ENCODE measurements at places on chromosomes 12 and 14. TPM values are rescaled to one million over a fixed set of nuclear protein-coding genes. Genes with fewer than 3 reads are reported as not detected.

DNA sequence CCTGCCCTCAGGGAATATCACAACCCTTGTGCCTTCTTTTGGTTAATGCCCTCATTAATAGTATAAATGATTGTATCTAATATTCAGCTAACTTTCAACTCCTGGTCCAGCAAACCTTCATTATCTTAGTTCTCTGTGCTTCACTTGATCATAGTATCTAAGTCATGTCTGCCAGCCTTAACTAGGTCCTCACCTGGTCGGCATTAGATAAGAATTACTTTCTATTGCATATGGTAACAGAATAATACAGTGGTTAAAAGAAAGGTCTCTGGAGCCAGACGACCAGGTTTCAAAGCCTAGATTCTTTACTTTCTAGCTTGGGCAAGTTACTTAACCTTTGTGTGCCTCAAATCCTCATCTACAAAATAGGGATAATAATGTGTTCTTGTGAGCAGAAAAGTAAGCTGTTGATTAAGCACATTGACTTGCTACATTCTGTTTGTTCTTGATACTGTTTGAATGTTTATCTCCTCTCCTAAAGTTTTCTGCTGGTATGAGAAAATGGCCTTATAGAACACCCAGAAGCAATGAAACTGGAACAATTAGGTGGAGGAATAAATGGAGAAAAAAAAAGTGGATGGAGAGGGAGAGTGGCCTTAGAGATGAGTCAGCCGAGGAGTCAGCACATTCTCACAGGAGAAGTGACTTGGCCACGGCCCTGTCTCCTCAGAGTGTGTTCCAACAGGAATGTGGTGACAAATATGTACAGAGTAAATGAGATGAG is 176.1 kb downstream of the SLC25A21 start:
- DNase-seq = no peak

- DNase-seq = no peak
These were observed 389.6 kb upstream of the DDHD1 start for GRCh38 chr14:53542732-53543131.

- no peak for DNase-seq
These were observed 37.7 kb downstream of the GLT8D2 start for GRCh38 chr12:104012331-104012730.

The FGD6 gene
- 17.7 TPM for total RNA-seq

DNA sequence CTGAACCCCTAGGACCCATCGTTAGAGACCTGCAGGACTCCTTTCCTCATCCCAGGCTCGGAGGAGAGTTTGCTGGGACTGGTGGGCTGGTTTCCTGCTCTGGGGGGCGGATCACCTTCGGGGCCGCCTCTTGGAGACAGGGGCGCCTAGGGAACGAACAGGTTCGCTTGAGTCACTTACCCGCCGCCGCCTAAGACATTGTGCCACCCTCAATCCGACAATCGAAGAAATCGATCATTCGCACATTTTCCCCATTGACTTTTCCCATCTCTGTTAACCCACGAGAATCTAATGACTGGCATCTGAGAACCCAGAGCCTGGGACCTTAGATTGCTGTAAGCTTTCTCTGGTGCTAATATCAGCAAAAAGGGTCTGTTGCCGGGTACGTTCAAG is 322 bp downstream of the SLC39A9 start:
- DNase-seq = no peak

The LMNTD1 gene
- not detected for total RNA-seq

DNA sequence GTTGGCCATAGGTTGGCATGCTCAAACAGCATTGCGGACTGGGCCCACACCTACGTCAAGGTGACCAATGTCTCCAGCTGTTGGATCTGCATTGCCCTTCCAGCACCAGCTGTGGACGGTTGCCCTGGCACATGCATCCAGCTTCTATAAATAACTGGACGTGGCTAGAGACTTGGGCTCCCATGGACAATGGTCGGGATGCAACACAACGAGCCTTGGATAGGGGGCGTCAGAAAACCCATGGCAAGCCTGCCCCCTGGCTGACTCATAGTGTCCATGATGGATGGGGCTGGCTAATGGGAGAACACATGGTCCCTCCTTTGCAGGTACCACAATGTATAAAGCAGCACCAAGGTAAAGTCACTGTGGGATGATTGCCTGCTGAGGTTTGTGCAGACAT is 331.6 kb upstream of the FAR2 start:
- DNase-seq = no peak

GRCh38 chr14:80978403-80978802 is 23.0 kb downstream of the TSHR start:
- DNase-seq = no peak

DNA sequence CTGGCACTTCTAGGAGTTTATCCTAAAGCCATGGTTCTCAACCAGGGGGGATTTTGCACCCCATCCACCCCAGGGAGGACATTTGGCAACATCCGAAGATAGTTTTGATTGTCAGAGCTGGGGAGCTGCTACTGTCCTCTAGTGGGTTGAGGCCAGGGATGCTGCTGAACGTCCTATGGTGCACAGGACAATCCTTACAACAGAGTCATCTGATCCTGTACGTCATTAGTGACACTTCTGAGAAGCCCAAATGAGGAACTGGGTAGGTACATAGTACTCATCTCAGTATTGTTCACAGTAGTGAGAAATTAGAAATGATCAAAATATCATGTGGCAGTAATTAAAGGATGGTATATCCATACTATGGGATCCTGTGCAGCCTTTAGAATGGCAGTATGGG is 185.1 kb downstream of the CHST11 start:
- DNase-seq = no peak

The PROX2 gene
- total RNA-seq = not detected

The ACSM4 gene
- not detected for total RNA-seq

The SRRM4 gene
- under 0.01 TPM for total RNA-seq

GRCh38 chr12:79850610-79851299 is 84.1 kb downstream of the PPP1R12A start:
- no peak for DNase-seq

GRCh38 chr12:28108599-28108998 is 81.7 kb upstream of the CCDC91 start:
- no peak for DNase-seq

The MYL6B gene
- total RNA-seq = 40.8 TPM

The TCL1B gene
- not detected for total RNA-seq

DNA sequence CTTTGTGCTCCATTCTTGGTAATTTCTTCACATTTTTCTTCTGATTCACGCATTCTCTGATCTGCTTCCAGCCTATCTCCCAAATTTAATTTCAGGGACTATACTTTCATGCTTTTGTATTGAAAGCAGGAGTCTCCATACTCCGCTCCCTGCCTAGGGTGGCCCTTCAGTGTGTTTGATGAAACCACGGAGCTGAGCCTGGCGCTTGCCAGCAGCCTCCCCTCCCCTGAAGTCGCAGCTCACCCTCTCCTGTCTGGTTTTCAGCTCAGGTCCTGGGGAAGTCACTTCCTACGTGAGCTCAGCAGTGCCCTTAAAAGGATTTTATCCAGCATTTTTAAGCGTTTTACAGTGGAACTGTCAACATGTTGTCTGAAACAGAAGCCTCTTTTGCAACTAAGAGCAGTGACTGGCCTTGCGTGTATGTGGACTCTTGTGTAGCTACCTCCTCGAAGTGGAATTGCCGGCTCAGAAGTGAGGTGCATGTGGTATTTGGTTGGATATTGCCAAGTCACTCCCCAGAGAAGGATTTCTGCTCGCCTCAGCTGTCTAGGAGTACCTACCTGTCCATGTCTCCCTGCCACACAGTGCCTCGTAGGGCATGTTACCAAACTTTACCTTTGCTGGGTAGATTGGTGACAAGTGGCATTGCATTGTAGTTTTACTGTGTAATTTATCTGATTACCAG is 78.5 kb downstream of the TESC start:
- no peak for DNase-seq

DNA sequence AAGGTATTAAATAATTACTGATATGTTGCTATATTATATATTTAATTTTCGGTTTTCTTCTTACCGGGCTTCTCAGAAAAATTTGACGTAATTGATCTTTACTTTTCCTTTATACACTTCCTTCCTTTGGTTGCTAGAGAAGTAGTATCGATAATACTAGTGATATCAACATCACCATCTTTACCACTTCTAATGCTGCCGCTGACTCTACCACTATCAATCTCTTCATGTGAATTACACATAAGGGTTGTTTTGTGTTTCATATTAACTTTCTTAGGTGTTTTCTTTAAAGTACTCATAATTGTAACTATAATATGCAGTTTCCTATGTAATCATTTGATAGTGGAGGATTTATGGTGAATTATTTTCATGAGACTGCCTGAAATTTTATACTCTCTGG is 30.9 kb upstream of the KLRF1 start:
- no peak for DNase-seq

The CYP46A1 gene
- 1.2 TPM for total RNA-seq

DNA sequence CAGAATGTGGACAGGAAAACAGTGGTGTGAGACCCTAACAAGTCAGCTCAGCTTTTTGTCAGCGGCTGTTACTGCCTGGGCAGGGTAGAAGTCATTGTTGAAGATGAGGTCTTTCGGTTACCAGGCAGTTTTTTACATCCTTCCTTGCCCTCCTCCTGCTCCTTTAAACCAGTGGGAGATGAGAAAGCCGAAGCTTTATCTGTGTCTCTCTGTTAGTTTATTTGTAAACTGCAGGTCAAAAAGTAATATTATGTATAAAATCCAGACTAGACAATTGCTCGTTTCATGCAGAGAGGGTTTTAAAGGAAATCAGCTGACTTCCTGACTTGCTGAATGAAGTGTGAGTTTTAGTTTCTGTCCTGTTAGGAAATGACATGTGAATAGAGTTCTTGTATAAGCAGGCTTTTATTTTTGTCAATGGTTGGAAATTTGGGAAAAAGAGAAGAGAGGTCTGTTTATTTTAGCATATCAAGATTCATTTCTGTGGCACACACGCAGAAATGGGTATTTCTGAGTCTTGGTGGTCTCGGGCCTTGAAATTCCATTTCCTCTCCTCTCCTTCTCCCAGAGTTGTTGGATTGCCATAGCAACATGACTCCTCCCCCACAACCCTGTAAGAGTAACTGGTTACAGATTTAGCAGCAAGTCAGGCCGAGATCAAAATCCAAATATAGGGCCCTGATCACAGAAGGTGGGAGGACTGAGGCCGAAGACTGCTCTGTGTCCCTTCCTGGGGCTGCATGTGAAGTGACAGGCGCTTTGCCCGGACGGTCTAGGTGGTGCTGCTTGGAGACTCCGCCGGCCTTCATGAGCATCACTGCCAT is 60.8 kb downstream of the SAMD4A start:
- no peak for DNase-seq

GRCh38 chr12:29578070-29578469 is 80.6 kb upstream of the OVCH1 start:
- DNase-seq = no peak

DNA sequence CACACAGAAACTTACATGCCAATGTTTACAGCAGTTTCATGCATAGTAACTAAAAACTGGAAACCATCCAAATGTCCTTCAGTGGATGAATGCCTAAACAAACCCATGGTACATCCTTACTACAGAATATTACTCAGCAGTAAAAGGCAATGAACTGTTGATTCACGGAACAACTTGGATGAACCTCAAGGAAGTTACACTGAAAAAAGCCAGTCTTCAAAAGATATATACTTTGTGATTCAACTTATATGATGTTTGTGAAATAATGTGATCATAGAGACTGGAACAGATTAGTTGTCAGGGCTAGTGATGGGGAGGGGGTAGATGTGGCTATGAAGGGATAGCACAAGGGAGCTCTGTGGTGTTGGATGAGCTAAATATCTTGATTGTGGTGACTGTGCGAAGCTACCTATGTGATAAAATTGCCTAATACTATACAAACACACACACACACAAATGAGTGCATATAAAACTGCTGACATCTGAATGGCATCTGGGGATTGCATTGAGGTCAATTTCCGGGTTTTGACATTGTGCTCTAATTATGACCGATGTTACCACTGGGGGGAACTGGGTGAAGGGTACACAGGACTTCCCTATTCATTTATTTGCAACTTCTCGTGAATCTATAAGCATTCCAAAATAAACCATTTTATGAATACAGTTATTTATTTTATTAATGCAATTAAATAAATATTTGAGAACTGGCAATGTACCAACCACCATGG is 94.3 kb downstream of the RIN3 start:
- no peak for DNase-seq

The IKZF4 gene
- 4.4 TPM for total RNA-seq

The CPM gene
- 35.4 TPM for total RNA-seq

DNA sequence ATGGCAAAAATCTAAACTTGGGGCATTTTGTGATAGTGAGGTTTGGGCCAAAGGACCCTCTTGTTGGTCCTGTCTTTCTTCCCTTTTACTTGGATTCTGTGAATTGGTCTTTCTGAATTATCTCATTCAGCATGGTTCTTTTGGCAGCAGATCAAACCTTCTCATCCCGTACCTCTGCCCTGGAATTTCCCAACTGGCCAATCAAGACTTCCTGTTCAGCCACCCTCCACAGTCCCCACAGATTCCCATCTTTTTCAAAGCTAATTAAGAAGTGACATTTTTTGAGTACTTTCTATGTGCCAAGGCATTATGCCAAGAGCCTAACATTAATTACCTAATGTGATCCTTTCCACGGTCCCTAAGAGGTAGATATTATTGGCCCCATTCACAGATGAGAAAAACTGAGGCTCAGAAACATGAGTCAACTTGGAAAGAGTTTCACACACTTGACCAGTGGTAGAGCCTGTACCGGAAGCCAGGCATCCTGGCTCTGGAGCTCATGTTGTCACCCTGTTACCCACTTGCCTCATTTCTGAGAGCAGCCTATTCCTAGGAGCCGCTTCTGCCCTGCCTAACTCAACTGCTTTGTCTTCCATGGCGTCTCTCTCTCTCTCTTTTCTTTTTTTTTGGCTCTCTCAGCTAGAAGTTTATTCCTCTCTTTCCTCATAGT is 135.9 kb downstream of the C12orf75 start:
- DNase-seq = no peak

GRCh38 chr14:94638961-94639817 is 27.0 kb downstream of the SERPINA3 start:
- no peak for DNase-seq

- no peak for DNase-seq
These were observed 39.7 kb upstream of the FOS start for GRCh38 chr14:75238756-75239455.

The SLC7A8 gene
- 68.5 TPM for total RNA-seq

The PLD4 gene
- not detected for total RNA-seq

DNA sequence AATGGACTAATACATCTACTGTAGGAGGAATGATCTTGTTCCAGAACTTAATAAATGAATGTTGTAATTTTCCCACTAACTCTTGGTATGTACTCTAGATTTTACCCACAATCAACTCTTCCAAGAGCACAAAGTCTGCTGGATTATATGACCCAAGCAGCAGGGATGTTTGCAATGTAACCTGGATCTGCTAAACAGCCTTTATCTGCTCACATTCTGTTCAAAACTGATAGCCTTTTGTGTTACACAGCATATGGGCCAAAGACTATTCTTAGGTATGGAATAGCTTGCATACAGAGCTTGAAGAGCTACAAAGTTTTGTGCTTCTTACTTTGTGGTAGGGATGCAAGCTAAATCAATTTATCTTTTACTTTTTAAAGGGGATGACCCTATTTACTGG is 213.7 kb upstream of the DCN start:
- no peak for DNase-seq

- DNase-seq = no peak
These were observed 34.7 kb upstream of the RTRAF start for GRCh38 chr14:51954657-51955056.

- no peak for DNase-seq
These were observed 147.8 kb upstream of the PLEKHA5 start for GRCh38 chr12:18981732-18982131.

- no peak for DNase-seq
These were observed 2.4 kb downstream of the TIGAR start for GRCh38 chr12:4323396-4323795.
